ENCODE measurements at places on chromosomes 6 and 20.

DNA sequence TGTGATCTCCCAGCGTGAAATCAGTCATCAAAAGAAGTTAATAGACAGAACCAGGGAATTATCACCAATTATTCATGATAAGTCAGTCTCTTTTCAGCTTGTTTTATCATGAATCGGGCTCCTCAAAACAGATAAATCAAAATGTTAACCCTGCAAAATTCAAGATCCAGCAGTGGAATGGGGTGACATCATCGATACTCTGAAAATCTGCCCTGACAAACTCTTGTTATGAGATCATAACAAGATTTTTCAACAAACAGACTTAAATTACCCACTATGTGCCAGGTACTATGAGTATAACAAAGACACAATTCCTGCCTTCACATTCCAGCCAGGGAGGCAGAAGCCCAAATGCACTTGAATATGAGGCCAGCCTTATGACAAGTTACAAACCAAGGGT is 64.4 kb downstream of the PTPRK start:
- DNase-seq: no peak

- no peak for DNase-seq
Observed at GRCh38 chr20:7687065-7687464, 253.2 kb downstream of the HAO1 start.

DNA sequence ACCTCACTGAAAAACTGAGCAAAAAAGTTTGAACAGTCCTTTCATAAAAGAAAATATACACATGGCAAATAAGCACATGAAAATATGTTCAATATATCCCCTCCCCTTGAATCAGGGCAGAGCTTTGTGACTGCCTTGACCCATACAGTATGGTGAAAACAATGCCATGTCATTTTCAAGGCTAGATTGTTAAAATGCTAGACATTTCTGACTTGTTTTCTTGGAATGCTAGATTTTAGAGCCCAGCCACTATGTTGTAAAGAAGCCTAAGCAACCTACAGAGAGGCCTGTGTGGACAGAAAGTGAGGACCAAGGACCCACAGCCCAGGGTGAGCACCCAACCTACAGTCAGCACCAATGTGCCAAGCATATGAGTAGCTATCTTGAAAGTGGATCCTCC is 17.1 kb upstream of the ASF1A start:
- DNase-seq: no peak

- DNase-seq: no peak
Observed at GRCh38 chr6:128282961-128283360, 237.4 kb downstream of the PTPRK start.

- no peak for DNase-seq
Observed at GRCh38 chr6:138815797-138816528, 20.1 kb downstream of the ECT2L start.

GRCh38 chr6:138382498-138383265 is 5.0 kb downstream of the SMIM28 start:
- DNase-seq: no peak

DNA sequence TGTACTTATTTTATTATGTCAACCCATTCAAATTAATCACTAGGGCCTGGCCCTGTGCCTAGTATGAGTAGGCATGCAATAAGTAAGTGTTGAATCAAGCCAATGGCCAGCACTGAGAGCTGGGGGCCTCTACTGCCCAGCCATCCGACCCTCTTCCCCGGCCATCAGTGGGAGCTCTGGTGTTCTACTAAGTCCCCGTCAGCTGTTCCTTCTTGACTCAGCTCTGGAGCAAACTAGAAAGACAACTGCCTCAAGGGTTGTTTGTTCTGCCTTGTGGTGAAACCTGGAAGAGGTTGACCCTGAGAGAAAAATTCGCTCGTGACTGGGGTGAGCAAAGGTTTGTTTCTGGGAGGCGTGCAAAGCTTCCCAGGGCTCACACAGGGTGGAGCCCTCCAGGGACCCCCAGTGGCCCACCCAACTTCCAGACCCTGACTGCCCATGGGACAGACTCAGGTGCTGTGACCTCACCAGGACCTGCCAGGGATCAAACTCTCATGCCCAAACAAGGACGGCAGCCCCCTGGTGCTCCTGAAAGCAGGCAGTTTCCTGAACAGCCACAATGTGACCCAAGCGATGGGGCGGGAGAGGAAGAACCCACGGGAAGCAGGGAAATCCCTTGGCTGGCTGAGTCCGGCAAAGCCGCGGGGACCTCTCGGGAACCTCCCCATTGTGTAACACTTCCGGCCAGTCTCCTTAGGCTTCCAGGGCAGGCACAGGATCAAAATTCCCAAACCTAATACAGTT is 50.4 kb downstream of the BANF2 start:
- no peak for DNase-seq

DNA sequence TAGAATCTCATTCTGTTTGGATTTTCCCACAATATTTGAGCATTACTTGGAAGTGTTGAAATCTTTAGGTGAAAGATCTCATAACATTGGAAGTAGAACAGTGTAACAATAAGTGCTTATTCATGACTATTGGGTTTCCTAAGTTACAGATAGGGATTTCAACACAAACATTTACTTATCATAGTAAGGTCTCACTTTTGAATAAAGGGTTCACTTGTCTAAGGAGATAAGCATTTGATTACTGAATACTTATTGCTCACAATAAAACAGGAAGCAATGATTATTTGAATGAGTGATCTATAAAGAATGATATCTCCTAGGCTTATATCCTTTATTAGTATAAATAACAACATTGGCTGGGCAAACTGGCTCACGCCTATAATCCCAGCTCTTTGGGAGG is 14.8 kb downstream of the DDX43 start:
- no peak for DNase-seq

- no peak for DNase-seq
Observed at GRCh38 chr20:35199740-35200139, 26.8 kb upstream of the MMP24 start.

DNA sequence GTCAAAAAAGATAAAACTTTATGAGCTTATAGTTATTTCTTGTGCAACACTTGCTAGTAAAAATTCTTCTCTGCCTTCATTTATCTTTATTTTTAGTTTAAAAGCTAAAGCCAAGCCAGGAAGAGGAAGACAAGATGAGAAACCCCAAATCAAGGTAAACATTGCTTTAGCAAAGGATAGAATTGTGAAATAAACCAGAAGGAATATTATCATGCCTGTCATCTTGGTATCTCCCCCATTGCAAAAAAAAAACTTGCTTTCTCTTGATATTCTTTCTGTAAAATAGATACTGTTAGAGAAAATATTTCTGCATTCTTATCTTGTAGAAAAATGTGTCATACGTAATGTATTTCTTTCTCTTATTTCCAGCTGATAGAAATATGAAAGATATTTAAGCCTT is 432.8 kb downstream of the GJA1 start:
- DNase-seq: no peak

DNA sequence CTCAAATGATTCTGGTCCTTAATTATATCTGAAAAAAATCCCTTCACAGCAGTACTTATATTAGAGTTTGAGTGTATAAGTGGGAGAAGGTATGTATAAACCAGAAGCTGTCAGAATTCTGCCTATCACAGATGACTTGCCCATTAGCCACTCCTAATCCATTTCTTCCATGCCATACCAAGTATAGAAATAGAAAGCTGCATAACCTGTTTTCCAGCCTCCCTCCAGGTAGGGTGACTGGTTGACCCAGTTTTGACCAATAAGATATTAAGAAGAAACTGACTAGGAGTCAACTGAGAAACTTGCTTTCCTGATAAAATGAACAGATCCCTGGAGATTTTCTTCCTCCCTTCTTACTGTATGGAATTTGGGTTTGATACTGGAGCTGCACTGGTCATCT is 112.2 kb upstream of the GRIK2 start:
- DNase-seq: no peak

- no peak for DNase-seq
Observed at GRCh38 chr6:15308435-15309213, 62.8 kb downstream of the JARID2 start.

DNA sequence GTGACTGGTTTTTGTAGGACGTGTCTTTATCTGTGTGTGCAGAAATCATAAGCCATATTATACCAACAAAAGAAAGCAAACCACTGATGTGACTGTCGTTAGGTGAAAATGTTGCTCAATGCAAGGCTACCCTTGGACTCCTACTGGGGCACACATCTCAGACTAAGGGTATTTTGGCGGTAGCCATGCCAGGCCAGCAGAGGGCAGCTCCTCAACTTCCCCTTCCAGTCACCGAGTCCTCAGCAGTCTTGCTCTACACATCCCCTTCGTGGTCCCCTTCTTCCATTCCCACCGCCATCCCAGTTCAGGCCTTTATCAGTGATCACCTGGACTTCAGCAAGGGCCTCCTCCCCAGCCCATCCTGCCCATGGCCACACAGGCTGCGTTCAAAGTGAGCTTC is 113.7 kb upstream of the GGTLC1 start:
- DNase-seq: no peak

DNA sequence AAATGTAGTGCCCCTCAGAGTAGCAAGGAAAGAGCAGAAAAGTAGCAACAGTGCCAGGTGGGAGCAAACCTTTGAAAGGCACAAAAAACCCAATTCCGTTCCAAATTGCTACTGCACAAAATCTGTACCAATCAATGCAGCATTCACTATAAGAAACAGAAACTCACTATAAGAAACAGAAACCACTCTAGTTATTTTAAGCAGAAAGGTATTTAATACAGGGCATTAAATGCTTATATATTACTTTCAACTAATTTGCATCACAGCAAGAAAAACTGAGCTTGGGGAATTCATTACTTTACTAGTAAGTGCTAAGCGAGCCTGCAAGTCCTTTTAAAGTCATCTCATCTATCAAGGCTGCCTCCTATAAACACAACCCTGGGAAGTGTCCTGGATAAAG is 116.5 kb upstream of the OLIG3 start:
- no peak for DNase-seq
